ENCODE measurements at places on chromosomes 16 and 17.

DNA sequence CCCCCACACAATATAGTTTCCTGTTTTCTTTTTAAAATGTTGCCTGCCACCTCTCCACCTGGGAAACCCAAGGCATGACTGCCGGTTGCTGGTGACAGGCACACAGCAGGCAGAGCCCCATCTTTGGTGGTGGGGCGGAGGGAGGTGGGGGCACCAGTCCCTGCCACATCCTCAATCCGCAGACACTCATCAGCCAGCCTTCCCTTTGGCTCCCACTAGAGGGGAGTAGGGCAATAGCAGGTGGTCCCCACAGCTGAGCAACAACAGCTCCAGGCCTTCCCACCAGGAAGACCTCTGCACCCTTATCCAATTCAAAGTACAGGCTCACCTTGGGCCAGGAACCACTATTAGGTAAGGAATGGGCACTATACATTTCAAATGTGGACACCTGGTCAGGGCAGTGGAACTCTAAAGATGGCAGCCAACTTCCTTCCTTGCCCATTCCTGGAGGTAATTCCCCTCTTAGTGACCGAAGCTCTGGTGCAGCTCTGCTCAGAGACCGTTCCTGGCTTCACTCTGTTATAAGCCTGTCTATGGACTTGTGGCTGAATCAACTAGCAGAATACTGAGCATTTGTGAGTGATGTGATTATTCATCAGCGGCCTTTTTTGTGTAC lies 13.9 kb downstream of the RECQL5 start:
- DNase-seq, result peak; percentile 10

- no peak for DNase-seq
These were observed 85.0 kb downstream of the NOG start for GRCh38 chr17:56678249-56679114.

DNA sequence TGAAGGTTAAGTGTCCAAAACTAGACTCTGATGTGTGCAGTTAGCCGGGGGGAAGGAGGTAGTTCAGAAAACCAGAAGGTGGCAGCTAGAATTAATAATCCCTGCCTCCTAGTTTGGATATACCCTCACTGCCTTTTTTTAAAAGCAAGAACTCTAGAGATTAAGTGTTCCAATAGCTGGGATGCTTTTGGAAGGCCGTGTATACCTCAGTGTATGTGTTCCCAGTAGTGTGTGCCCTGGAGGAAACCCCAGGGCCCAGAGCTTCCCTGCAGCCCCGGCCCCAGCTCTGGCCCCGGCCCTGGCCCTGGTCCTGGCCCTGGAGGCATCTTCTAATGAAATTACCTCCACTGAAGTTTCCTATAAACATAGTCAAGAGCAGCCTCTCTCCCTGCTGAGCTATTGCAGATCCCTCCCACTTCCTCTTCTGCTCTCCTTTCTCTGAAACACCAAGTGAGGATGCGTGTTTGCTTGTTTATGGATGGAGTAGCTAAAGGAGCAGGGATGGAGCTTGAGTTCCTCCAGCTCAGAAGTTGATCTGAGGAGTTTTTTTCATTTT lies 130.7 kb downstream of the PRKCA start:
- no peak for DNase-seq

GRCh38 chr17:31387438-31387837 lies 4.0 kb upstream of the RAB11FIP4 start:
- no peak for DNase-seq

DNA sequence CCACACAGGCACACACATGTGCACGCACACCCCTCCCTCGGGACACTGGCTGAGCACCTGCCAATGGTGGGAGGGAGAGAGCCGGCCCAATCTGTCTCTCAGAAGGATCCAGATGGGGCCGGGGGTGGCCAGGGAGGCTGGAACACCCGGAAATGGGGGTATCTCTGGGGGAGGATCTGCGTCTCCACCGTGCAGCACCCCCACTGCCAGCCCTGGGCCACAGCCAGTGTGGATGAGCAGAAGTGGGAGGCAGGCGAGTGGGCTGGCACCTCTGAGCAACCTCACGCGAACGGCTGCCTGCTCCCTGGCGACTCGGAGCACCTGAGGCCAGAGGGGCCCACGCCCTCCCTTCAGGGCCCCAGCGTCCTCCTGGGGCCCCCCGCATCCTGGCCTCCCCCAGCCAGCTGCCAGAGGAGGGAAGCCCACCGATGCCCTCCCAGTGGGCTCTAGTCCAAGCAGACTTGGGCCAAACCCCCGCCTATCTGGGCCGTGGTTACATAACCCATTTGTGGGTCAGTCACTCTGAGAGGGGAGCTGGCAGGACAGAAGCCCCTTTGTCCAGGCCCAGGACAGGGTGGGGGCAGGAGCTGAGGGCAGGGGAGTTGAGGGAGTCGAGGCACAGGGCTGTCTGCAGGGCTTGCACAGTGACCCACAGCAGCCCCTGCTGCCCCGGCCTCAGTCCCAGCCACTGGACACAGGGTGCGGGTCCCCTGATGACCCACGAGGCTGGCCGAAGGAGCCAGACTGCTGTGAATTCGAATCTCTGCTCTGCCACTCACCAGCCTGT lies 5.6 kb downstream of the CASKIN1 start:
- DNase-seq, result no peak

DNA sequence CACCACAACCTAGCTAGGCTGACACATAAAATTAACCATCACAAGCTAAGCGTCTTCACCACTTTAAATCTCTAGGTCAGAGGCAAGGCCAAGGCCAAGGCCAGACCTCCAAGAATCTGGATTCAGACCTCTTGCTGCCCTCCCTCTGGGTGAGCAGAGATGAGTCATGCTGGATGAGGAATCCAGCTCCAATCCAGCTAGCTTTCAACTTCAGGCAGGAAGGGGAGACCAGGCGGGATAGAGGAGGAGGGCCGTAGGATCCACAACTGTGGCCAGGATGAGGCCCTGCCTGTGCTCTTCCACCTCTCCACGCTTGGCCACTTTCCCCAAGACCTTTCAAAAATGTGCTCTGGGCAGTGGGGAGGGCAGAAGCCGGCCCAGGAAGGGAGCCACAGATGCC lies 14.7 kb downstream of the LRRC75A start:
- no peak for DNase-seq

- no peak for DNase-seq
These were observed 4.4 kb downstream of the TAOK2 start for GRCh38 chr16:29978081-29978480.

DNA sequence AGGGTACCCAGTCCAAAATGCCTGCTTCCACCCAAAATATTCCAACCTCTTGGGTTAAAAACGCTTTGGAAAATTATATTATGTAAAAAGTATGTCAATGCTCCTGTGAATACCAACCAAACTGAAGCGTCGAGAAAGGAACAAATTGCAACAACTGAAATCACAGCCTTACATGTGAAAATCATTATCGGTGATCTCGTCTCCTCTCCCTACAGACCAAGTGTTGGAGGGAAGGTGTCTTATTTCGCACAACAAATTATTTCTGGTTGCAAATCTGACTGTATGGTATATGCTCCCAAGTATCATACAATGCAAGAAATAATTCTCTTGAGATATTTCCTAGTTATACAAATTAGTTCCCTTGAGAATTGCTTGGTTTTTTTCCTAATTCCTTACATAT lies 89.3 kb upstream of the CDYL2 start:
- no peak for DNase-seq

- no peak for DNase-seq
These were observed 46.8 kb downstream of the TIMM22 start for GRCh38 chr17:1043601-1044251.

- no peak for DNase-seq
These were observed 626 bp downstream of the NUPR1 start for GRCh38 chr16:28537964-28538732.

- no peak for DNase-seq
These were observed 99.6 kb downstream of the SPACA3 start for GRCh38 chr17:33091271-33091670.

DNA sequence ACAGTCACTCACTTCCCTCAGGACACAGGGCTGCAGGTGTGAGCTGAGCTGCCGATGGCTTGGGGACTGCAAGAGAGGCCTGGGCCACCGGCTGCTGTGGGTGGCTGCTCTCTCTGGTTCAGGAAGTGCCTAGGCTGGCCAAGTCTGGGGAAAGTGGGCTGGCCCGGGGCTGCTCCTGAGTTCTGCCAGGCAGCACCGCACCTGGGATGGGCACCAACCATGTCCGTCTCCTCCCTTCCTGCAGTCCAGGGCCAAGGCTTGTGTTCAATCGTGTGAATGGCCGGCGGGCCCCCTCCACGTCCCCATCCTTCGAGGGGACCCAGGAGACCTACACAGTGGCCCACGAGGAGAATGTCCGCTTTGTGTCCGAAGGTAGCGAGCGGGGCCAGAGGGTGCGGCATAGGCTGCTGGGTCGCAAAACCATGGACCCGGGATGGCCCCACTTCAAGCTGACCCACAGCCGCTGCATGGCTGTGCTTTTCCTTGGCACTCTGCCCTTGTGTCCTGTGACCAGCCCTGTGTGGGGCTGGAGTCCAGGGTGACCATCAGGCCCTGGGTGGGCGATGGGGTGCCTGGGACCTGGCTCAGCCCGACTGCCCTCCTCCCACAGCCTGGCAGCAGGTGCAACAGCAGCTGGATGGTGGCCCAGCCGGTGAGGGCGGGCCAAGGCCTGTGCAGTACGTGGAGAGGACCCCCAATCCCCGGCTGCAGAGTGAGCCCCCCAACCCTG lies 1.8 kb upstream of the WDR90 start:
- no peak for DNase-seq

DNA sequence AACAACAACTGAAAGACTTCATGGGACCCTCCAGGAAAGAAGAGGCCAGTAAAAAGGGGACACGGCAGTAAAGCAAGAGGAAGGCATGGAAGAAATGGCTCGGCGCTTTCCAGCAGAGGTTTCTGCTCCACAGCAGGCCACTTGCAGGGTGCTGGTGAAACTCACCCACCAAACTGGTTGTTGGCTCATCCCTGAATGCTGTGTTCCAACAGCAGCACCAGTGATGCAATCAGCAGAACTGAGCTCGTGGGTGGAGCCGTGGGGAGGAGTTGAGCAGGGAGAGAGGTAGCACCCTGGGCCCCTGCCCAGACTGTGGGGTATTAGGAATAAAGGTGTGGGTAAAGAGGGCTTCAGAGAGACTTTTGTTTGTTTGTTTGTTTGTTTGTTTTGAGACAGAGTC lies 62.8 kb upstream of the ADCY9 start:
- no peak for DNase-seq

DNA sequence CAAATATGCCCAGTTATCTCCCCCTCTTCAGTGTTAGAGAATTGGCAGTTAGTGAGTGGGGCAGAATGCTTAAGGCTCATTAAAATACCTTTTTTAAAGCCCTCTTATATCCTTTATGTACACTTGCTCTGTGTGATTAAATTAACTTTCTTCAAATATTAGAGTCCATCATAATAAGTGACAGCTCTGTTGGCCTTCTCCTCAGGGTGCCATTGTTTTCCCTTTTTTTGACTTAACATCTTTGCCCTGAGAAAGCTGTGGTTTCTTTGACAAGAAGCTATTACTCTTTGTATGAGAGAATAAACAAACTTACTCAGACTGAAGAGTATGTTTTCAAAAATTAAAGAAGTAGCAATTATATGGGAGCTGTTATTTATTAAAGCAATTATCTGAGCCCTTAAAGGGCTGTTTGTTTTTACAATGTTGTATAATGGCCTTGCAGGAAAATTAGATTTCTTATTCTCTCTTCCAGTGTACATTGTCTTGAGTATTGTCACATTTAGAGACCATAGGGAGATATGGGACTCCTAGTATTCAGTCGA lies 13.4 kb downstream of the RBBP6 start:
- DNase-seq, result no peak

DNA sequence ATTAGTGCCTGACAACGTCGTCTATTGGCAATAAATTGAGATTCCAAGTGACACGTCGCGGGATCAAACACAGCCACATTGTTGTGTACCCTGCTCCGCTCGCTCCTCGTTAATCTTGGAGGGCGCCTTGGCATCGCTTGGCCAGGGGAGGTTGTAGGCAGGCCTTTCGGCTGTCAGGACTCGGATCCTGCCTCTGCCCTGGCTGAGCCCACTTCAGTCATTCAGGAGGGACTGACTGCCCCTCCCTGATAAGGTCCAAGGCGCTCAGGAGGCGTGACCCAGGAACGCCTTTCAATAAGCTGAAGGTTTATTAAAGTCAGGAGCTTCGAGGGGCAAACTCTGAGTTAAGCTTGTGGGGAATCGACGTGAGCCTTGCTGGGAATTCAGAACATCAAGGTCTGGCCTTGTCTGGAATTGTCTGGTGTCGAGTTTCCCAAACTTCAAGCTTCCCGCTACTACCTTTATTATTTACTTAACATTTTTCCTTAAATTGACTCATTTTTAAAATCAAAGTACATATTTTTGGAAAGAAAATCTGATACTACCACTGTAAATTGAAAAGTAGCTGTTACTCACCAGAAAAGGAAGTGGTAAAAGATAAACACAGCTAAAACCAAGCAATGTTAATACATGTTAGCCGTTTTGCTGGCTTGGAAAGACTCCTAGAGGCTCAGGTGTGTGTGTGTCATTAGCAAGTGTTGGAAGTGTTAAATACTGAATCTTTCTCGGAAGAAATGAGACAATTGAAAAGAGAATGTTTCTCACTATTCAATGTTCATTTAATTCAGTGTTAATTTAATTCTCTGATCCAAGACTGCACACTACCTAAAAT lies 5.3 kb upstream of the IRX3 start:
- no peak for DNase-seq

DNA sequence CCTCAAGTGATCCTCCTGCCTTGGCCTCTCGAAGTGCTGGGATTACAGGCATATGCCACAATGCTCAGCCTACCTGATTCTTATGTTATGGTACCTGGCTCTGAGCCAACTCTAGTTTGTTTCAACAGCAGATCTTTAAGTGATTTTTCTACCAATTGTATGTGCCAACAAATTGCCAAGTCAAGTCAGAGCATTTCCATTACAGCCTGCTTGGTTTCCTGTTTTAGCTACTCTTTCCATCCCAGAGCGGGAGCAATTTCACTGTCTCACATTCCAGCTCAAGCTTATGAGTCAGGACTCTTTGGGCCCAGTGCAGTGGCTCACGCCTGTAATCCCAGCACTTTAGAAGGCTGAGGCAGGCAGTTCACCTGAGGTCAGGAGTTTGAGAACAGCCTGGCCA lies 30.8 kb upstream of the RBBP6 start:
- no peak for DNase-seq

GRCh38 chr17:14337596-14338079 lies 36.8 kb downstream of the HS3ST3B1 start:
- DNase-seq, result peak; percentile 22

- DNase-seq, result no peak
These were observed 2.9 kb upstream of the SRCIN1 start for GRCh38 chr17:38608648-38609047.

GRCh38 chr17:40526668-40527067 lies 25.2 kb upstream of the TNS4 start:
- DNase-seq, result no peak
